NB4 (cell line): ENCODE measurements at places on chromosomes 5 and 9.
A peak's percentile ranks its signal among the peaks of the same experiment; 100 is the strongest.

DNA sequence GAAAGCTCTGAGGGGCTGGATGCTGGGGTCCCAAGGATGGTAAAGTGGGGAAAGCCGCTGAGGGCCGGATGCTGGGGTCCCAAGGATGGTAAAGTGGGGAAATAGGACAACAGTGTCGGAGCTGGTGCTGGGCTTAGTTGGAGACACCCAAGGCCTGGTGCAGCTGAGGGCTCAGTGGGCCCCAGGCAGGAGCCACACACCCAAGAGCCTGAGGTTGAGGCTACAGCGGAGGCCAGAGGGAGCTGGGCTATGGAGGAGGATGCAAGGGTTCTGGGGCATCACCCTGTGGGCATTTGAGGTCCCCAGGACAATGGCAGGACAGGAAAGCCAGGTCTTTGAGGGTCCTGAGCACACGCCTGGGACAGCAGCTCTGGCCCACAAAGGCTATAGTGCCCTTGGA, 19.1 kb upstream of the SLC9A3 start:
- DNase-seq, result peak; percentile 38

GRCh38 chr5:169176709-169177694, 123.9 kb downstream of the SLIT3 start:
- DNase-seq, result no peak

- DNase-seq, result no peak
These were observed 140.1 kb upstream of the GRIA1 start for GRCh38 chr5:153350175-153350883.

DNA sequence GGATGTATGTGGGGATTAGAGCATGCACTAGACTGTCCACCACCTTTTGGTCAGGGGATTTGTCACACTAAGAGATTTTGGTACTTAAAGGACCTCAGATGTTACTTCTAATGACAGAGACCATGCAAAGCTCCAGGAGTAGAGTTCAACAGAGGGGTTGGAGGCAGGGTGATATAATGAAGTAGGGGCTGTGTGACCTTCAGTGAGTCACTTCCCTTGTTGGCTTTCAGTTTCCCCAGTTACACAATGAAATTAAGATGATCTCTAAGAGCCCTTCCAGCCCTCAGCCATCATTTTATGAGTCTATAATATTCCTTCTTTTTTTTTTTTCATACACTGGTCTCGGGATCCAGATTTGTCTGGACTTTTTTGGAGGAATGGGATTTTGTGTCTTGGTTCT, 26.8 kb downstream of the GLRA1 start:
- DNase-seq, result no peak

- peak; percentile 66 for DNase-seq
These were observed 59.8 kb downstream of the ARHGEF37 start for GRCh38 chr5:149641000-149641576.

DNA sequence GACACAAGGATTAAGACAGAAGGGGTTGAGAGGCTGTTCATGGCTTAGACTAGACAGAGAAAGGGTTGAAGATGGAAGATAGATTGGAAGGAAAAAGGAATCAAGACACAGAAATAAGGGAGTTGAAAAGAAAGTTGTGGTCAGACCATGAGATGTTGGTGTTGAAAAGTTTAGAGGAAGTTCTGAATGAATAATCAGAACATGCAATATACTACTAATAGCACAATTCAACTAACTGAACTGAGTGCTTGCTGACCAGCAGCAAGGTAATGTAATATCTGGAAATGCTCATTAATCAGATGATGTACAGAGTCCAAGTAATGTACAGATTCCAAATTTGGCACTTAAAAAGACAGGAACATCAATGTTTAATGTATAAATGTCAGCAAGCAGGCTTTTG, 10.6 kb upstream of the NNT start:
- DNase-seq, result no peak

DNA sequence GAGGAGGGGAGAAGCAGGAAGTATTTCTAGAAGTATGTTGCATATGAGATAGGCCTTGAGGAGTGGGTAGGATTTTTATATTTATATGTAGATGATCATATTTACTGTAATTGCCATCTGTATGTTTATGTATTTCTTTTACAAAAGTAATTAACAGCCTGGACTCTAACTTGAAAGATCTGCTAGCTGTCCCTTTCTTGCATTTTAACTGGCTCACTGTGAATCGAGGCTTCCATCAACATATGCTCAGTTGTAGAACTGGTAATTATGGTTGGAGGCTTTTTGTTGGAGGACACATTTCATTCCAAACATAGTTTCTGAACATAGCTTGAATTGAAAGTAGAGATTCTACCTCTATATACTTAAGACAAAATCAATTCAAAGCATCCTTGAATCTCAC, 23.4 kb downstream of the ABLIM3 start:
- DNase-seq, result no peak

- DNase-seq, result no peak
These were observed 50.1 kb downstream of the COL27A1 start for GRCh38 chr9:114205171-114206015.

- DNase-seq, result no peak
These were observed 727 bp downstream of the TRIM7 start for GRCh38 chr5:181204113-181204825.

DNA sequence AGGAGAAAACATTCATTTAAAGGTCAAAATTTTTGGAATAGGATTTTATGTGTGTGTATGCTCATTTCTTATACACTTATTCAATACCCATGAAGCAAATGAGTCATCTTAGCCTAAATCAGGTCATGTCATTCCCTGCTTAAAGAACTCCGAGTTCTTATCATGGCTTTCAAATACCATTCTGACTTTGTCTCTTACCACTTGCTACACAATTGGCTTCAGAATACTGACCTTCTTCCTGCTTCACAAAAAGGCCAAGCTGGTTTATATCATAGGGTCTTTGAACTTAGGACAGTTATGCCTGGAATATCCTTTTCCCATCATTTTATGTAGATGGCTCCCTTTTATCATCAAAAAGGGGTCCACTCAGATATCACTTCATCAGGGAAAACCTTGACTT, 652.2 kb upstream of the WWC1 start:
- no peak for DNase-seq

GRCh38 chr5:75536694-75537360, 25.1 kb downstream of the POLK start:
- no peak for DNase-seq

DNA sequence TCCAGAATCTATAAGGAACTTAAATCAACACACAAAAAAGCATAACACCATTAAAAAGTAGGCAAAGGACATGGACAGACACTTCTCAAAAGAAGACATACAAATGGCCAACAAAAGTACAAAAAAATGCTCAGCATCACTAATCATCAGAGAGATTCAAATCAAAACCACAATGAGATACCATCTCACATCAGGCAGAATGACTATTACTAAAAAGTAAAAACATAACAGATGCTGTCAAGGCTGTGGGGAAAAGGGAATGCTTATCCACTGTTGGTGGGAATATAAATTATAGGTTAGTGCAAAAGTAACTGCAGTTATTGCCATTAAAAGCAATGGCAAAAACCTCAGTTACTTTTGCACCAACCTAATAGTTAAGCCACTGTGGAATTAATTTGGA, 32.2 kb upstream of the SPATA31D4 start:
- no peak for DNase-seq

DNA sequence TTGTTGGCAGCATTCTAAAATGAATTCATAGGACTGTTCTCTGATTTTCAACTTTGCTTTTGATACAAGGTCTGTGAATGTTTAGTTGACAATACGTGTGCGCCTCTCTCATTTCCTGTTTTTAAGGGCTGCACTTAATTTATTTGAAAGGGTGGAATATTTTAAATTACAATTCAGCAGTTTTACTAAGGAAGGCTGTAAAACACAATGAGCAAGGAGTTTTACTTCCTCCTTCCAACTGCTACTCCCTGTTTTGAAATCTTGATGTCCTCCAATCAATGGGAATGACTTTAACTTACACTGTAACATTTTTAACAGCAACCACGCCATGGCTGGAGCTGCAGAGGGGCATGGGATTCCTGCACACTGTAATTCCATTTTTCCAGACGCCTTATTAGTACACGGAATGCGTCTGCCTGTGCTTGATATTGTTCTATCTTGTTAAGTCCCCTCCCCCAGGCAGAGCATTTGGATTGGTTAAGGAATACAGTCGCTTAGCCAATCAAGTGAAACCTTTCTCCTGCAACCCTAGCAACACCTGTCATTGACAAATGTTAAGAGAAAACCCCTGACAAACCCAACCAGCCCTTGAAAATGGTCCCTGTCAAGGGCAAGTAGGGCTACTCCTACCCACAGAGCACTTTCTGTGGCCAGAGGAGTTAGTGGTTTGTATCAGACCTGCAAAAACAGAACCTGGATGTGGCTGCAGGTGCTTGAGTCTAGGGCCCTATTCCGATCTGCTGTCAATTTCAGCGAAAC, 12.5 kb upstream of the ZSWIM6 start:
- peak; percentile 48 for DNase-seq
